T-helper 2 cell treated with Interferon-gamma antibody and Interleukin-4, amounts not matched to agents 5 μg/mL and 100 μg/mL, for 36 hours (primary cell): ENCODE measurements at places on chromosomes 5 and 9.

- DNase-seq = no peak
These were observed 92.0 kb upstream of the DNAH5 start for GRCh38 chr5:14036514-14036913.

DNA sequence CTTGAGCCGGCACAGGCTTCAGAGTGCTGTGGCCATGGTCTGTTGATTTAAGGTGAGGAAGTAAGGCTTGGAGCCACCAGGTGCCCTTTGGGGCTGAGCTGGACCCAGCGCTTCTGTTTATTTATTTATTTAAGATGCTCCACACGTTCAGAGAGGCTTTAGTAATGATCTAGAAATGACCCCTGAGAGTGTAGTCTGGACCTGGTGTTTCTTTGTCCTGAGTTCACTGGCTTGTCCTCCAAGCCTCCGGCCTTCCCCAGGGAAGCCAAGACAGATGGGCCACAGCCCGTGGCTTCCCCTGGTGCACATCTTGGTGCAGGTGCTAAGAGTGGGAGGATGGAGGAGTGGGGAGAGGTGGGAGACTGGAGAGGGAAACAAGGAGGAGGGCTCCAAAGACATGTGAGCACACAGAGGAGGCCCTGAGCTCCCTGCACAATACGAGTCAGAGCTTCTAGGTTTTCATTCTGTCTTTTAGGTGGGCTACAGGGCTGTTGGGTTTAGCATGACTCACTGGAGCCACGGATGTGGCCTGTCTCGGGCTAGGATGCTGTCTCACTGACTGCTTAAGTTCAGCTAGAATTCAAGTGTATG is 56.9 kb downstream of the AHRR start:
- peak; percentile 58 for DNase-seq

DNA sequence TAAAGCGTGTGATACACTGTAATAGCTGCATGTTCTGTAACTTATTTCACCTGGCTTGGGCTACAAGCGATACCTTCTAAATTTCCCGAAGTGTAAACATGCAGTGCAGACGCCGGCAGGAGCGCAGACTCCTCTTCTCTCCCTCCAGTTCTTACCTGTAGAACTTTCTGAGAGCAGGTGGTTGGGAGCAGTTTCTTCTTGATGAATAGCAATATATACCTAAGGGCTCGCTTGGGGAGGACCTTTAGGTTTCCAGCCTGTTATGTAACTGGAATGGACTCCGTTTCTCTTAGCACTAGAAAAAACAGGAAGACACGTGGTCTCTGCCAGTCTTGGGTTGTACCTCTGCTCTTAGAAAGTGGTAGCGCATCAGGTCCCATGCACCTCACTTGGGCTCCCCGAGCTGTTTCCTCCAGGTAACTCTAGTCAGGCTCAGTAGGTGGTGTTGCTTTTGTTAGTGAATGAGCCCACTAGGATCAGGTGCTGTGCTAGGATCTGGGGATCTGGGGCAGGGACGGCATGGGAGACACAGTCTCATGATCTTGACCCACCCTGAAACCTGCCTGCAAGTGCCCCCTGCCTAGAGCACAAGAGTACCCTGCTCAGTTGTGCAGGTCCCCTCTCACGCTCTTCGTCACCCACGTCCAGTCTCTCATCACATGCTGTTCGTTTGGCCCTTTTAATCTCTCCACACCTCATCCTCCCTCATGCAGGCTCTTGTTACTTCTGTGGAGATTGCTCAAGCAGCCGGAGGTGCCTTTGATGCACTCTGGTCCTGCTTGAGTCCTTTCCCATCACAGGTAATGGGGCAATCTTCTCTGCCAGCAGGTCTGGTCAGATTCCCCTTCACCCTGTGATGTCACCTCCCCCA is 2.8 kb downstream of the TENT4A start:
- DNase-seq = peak; percentile 4

- DNase-seq = no peak
These were observed 20.2 kb downstream of the ZBED3 start for GRCh38 chr5:77066823-77067442.

DNA sequence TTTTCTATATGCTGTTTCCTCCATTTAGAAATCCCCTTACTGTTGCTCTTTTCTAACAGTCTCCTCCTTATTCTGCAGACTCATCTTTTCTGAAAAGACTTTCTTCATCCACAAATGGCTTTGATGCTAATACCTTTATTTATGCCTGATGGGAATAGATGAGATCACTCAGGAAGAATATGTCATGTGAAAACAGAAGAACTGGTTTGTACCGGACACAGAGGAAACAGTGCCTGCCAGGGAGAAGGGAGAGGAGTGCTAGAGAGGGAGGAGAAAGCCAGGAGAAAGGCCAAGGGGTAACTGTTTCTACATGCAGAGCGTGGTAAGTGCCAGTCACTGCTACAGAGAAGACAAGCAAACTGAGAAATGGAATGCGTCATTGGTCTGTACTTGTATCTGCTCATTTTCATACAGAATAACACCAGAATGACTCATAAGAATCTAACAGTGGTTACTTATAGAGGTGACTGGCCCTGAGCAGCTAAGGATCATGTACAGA is 45.9 kb upstream of the PJA2 start:
- DNase-seq = peak; percentile 11

DNA sequence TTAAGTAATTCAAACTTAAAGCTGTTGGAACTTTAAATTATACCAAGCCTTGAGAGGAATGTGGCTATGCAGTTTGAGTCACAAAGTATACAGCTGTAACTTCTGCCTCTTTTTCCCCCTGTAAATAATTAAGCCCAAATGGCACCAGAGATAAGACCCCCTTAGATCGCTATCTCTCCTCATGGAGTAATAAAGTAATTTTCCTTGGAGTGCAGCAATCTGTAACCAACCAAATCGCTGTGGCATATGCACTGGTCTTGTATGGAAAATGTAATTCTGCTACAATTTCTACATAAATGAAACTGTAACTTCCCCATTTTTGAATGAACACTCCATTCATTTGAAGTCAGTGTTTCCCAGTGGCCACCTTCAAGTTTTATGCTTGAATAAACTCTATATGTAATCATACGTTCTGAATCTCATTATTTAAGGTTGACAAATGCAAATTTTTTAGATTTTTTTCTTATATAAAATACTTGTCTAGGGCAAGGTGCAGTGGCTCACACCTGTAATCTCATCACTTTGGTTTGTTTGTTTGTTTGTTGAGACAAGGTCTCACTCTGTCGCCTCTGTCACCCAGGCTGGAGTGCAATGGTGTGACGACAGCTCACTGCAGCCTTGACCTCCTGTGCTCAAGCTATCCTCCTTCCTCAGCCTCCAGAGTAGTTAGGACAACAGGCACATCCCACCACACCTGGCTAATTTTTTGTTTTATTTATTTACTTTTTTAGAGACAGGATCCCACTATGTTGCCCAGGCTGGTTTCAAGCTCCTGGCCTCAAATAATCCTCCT is 12.3 kb downstream of the SUSD1 start:
- DNase-seq = no peak

DNA sequence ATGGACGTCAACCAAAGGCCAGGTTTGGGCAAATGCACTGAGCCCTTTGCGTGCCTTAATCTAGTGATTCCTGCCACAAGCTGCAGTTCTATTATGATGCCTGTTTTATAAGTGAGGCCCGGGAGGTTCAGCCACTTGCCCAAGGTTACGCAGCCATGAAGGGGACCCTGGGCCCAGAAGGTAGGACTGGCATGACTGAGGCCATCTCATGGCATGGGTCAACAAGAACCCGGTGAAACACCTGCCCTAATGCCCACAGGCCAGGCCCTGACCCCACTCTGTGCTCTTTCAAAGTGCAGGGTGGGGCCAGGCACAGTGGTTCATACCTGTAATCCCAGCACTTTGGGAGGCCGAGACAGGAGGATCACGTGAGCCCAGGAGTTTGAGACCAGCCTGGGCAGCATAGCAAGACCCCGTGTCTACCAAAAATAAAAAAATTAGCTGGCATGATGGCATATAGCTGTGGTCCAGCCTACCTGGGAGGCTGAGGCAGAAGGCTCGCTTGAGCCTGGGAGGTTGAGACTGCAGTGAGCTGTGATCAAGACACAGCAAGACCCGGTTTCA is 8.6 kb downstream of the NINJ1 start:
- no peak for DNase-seq

- DNase-seq = no peak
These were observed 117.4 kb downstream of the FBXL17 start for GRCh38 chr5:108264533-108264932.

DNA sequence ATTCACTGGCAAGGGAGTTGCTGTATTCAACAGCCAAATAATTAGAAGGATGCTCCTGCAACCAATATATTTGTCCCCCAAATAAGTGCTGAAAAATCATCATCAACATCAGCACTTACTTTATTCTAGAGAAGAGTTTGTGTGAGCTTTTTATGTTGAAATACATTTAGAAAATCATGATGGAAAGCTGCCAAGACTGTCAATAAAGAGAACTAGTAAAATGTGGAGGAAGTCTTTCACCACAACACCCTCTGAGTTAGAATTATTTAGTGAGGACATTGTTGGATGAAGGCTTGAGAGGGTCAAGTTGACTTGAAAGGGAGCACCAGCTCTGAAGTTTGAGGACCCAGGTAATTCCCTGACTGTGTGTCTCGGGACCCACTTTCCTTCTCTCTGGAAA is 100.2 kb upstream of the TBCA start:
- DNase-seq = no peak

DNA sequence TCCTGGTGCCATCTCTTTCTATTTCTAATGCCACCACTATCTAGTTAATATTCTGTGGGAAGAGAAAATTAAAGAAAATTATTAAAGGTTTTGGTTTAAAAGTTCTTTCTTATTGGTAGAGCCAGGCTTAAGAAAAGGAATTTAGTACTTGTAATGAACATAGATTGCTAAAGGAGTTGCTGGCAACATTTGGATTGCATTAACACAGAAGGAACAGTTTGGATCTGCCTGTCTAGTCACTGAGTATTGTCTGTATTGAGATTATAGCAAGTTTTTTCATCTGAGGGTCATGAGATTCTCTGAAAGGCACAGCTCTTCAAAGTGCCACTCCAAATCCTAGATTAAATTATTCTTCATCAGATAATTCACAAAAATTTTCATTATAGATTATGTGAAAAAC is 32.0 kb downstream of the FSD1L start:
- no peak for DNase-seq

- DNase-seq = no peak
These were observed 6.9 kb upstream of the CCDC180 start for GRCh38 chr9:97300586-97300985.

DNA sequence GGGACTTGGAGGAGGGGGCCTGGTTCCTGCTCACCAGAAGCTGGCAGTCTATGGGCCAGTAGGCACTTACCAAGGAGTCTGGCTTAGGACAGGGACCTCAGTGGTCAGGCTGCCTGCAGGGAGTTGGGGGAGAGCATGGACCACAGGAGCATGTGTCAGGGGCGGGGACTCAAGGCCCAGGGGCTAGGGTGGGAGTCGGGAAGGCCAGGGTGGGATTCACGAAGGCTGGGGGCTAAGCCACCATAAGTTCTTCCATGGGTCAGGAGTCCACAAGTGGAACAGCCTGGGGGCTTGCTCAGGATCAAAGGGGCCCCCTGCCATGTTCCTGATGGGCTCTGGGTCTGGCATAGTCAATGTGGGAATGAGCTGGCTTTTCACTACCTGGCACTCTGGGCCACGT is 11.5 kb upstream of the SLC25A48 start:
- DNase-seq = no peak

DNA sequence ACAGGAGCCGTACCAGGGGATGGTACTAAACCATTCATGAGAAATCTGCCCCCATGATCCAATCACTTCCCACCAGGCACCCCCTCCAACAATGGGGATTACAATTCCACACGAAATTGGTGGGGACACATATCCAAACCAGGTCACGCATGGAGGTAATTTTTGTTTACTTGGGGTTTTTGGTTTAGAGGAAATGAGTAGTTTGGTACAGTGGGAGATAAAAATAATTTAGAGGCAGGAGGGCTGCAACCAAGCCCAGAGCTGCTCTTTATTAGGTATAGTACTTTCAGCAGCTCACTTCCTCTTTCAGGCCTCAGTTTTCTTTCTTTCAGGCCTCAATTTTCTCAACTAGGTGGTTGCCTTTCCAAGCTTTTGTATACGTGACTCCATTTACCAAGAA is 23.2 kb downstream of the PRUNE2 start:
- no peak for DNase-seq

- DNase-seq = peak; percentile 80
These were observed at the start of gene ZNF354C for GRCh38 chr5:179060116-179061008. Gene ZNF354C (plus strand): TSS chr5:179060373. CDS start chr5:179062069, 1,696 bp downstream.

DNA sequence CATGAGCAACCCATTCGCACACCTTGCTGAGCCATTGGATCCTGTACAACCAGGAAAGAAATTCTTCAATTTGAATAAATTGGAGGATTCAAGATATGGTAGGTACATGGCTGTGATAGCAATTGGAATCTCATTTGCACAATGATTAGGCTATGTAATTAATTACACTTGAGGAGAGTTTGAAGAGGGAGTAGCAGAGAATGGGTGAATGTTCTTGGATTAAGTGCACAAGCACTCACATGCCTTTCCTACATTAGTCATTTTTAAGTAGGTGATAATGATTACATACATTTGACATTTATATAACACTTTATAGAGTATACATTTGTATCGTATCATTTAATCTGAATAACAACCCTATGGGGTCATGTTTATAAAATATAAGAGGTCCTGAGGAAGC is 21.1 kb downstream of the ACO1 start:
- DNase-seq = no peak

DNA sequence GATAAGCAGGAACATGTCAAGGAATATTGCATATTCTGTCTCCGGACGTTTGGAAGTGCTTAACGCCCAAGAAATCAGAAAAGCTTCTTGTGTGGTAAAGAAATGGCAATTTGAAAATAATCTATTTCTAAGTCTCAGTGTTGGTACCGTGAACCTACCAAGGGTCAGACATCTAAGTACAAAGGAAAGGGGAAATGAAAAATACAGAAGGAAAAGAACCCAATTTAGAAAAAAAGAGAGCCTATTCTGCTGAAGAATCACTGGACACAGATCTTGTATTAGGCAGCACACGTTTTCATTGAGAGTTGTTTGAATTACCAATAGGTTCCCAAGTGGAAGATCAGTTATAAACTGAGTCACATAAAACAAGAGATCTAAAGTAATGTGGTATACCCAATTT is 46.9 kb upstream of the CEP78 start:
- DNase-seq = no peak

DNA sequence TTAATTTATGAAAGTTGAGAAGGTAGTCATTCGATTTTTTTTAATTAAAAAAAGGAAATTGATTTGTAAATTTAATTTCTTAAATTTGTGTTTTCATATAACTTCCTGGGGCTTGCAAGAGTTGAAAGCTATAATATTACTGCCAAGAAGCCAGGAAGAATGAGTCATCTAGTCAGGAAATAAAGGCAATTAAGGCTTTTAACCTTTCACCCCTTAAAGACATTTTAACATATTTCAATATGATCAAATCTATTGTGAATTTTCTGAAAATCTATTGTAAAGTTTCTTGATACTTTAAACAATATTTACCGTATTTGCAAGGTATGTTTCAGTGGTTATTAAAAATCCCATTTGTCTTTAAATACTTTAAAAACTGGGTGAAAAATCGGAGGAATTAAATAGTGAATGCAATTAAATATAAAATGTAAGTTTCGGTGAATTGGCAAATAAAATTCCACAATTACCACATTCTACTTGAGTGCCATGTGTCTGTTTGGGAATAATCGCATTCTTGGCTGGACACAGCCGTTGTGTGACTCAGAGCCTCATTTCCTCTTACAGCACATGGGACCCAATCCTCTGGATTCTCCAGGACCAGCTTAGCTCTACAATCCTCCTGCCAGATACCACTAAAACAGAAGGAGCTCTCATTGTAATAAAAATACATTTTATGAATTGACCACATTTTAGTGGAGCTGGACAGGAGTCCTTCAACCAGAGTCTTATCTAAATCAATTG is 310.7 kb downstream of the HCN1 start:
- no peak for DNase-seq

- DNase-seq = no peak
These were observed 220.5 kb downstream of the SLC12A2 start for GRCh38 chr5:128304088-128304487.

- DNase-seq = no peak
These were observed 208.0 kb downstream of the TRIO start for GRCh38 chr5:14351086-14351661.
